Stimulated activated CD4-positive, alpha-beta T cell treated with anti-CD3 and anti-CD28 coated beads, Interleukin-2, amount 100 ng/mL, for 48 hours (primary cell): ENCODE measurements at places on chromosomes 6 and 20.
A peak's percentile ranks its signal among the peaks of the same experiment; 100 is the strongest.

DNA sequence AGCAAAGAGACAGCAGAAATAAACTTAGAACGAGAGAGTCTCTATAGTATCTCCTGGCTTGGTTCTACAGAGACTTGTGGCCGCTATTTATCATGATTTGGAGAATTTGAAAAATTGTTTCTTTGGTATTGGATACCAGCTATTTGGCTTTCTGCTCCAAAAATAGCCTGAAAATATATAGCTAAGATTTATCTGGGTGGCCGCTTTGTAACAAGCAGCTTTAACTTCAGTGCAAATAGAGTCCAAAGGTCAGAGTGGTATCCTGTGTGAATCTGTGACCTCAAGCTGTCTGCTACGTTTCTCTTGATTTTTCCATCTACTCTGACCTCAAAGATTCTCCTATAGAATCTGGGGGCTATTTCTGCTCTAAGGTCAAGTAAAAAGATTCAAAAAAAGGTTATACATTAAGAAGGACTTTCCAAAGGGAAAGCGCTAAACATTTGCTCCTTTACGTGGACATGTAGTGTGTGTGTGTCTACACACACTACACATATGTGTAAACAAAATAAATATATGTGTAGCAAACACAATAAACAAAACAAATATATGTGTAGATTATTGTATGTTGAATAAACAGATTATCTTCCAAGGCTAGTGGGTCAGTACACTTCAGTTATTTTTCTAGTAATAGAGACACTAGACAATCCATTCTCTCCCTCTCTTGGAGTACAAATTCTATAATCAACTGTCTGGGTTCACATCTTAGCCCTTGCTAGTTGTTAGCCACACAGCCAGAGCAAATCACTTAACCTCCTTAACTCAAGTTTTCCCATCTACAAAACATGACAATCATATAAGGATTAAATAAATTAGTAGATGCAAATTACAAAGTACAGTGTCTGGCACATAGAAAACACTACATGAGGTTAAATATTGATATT lies 40.8 kb downstream of the CHD6 start:
- no peak for DNase-seq

DNA sequence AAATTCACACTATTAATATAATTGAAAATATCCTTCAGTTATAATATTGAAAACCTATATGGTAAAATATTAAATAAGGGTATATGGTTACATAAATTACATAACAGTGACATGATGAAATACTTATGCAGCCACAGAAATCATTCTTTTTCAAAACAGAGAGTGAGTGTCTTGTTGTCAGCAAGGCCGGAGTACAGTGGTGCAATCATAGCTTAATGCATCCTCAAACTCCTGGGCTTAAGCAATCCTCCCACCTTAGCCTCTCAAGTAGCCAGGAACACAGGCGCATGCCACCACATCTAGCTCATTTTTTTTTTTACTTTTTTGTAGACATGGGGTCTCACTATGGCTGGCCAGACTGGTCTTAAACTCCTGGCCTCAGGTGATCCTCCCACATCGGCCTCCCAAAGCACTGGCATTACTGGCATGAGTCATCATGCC lies 40.4 kb downstream of the FAM8A1 start:
- no peak for DNase-seq

- DNase-seq, result no peak
These were observed 6.2 kb downstream of the ZNF337 start for GRCh38 chr20:25690427-25690826.

DNA sequence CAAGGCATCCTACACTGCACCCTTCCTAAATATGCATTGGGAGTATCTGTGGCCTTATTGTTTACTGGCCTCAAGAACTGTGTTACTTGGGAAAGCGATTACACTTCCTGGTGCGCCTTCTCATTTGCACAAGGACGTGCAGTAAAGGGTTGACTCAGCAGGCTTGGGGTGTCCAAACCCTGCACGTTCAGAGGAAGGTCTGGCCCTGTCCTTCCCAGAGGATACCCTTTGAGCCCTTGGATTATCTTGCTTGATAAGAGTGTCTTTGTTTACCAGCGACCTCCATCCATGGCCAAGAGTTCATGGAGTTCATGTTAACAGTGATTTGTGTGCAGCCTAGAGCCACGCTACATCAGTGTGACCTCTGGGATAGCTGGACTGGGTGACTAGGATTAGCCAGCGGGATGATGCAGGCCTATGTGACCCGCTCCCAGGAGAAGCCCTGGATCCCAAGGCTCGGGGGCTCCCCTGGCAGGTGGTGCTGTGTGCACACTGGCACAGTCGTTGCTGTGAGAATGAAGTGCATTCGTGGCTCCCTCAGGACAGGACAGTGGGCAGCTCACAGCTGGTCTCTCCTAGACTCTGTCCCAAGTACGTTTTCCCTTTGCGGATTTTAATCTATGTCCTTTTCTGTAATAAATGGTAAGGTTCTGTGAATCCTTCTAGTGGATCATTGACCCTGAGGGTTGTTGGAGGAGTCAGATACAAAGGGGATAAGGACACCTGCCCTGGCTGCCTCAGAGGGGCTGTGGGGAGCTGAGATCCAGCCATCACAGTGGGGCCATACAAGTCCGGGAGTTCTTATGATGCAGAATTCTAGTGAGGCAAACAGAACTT lies 73.5 kb downstream of the TTLL2 start:
- DNase-seq, result no peak

- DNase-seq, result peak; percentile 48
These were observed 398.8 kb downstream of the ESR1 start for GRCh38 chr6:152206072-152206818.

- no peak for DNase-seq
These were observed 126.9 kb downstream of the SYCP2 start for GRCh38 chr20:59806578-59806975.

- DNase-seq, result no peak
These were observed 34.2 kb upstream of the B4GALT5 start for GRCh38 chr20:49747707-49748524.

- no peak for DNase-seq
These were observed 54.3 kb downstream of the SLC22A23 start for GRCh38 chr6:3402310-3403237.

DNA sequence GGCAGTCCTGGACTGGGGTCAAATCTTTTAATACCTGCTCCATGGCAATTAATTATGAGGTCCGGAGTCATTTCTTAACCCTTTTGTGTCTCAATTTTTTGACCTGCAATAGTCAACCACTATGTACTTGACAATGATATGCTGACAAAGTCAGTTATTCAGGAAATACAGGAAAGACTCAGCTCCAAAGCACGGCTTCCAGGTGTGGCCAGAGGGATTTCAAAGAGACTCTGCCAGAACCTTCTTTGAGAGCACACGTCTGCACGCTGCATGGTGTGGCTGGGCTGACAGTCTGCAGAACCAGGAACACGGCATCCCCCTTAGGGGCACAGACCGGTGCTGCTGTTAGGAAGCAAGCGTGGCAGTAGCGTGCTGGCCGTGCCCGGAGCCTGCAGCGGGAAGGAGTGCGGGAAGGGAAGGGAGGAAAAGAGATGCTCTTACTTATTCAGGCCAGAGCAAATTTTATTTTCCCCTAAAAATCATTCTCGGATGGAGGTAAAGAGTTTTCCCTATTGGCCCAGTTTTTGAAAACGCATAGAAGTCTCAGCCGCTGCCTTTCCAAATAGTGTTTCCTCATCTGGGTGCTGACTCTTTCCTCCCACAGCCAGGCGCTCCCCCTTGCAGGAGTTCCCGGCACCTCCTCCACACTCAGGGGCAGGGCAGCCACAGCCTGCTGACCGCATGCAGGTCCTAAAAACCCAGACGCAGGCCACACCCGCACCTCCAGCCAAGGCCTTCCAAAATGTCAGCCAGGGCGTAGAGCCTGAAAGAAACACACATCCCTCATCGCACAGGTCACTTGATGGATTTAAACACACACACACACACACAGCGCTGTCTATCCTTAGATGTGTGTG lies 187.4 kb upstream of the SNX9 start:
- no peak for DNase-seq

DNA sequence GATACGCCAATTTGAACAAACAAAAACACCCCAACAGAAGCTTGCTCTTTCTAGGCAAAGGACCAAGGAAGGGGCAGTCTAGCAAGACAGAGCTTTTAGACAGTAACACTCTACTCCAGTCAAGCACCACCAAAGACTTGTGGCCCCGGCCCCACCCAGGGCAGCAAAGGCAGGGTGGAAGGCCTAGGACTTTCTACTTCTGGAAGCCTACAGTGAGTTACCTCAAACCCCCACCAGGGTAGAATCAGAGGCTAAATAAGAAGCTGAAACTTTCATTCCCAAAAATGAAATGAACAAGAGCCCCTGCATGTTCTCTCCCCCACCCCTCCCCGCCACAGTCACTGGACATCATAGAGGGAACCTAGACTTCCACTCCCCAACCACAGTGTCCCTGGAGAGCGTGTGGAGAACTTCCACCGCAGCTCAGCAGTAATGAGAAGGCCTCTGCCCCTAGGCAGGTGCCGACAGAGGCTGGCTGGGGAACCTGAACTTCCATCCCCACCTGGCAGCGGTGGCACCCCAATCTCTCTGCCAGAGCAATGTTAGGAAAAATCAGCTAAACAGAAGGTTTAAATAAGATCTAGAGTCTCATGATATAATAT lies 40.0 kb downstream of the KATNA1 start:
- no peak for DNase-seq

DNA sequence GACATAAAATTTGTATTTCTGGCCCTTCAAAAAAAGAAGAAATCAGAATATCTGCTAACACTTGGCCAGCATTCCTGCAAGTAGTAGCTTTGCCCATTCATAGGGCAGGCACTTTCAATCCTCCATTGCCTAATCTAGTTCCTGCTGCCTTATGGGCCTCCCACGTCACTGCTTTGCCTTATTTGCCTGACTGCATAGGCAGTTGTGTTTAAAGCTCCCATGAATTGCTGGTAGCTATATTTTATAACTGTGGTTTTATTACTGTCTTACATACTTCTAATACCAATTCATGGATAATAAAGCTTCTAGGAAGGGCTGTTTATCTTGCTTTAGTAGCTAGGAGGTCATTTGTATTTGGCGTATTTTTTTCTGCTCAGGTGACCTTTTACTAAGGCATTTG lies 7.7 kb upstream of the SLC35A1 start:
- DNase-seq, result no peak

- no peak for DNase-seq
These were observed 28.1 kb upstream of the AKAP7 start for GRCh38 chr6:131107151-131107550.

GRCh38 chr20:48984575-48985219 lies 61.4 kb upstream of the CSE1L start:
- DNase-seq, result no peak

DNA sequence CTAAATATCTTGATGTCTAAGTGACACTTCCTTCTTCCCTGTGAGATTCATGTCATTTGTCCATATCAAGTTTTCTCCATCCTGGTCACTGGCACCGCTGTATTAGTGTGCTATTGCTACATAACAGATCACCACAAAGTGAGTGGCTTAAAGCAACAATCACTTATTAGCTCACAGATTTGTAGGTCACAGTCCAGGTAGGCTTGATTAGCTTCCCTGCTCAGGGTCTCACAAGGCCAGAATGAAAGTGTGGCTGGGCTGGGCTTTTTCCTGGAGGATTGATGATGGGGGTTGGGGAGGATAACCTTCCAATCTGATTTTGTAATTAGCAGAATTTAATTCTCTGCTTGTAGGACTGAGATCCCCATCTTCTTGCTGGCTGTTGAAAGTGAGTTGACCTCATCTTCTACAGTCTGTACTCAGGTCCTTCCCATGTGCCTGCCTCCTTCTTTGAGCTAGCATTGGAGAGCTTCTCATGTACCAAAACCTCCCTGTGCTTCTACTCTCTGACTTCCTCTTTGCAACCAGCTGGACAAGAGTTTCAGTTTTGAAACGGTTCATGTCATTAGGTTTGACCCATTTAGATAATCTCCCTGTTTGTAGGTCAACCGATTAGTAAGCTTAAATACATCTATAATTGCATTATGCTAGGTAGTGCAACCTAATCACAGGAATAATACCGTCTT lies 152.4 kb upstream of the MAN1A1 start:
- no peak for DNase-seq

GRCh38 chr6:157944983-157945931 lies 36.4 kb upstream of the SYNJ2 start:
- DNase-seq, result peak; percentile 43

GRCh38 chr6:14149053-14149738 lies 31.6 kb downstream of the CD83 start:
- DNase-seq, result no peak

GRCh38 chr6:20211037-20211940 lies 980 bp downstream of the MBOAT1 start:
- DNase-seq, result no peak

DNA sequence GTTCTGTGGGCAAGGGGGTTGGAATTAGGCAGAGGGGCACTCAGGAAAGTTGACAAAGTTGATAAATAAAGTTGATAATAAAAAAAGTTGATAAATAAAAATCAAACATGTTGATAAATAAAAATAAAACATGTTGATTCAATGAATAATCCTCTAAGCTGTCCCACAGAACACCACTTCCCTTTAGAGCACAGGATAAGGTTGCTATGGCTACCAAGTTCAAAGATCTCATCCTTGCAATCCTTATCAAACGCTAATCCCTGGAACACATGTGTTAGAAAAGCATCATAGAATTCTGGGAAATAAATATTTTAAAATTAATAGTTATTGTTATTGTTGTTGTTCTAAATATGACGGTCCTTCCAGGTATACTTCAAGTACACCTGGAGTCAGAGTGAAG lies 33.9 kb downstream of the MBOAT1 start:
- DNase-seq, result no peak

DNA sequence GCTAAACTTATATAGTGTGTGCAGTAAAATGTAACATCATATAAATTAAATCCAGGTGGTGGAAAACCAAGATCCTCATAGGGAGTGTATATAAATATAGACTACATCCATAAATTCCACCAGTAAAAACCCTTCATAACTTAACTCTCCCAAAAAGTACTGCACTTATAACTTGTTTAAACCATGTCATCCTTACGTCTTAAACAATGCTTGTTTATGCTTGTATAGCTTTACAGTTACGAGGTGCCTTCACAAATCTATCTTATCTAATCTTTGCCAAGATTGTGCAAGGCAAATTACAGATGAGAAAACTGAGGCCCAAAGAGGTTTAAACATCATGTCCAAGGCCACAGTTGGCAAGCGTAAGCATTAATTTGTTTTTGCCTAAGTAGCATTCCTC lies 71.3 kb downstream of the BCAS1 start:
- DNase-seq, result no peak

DNA sequence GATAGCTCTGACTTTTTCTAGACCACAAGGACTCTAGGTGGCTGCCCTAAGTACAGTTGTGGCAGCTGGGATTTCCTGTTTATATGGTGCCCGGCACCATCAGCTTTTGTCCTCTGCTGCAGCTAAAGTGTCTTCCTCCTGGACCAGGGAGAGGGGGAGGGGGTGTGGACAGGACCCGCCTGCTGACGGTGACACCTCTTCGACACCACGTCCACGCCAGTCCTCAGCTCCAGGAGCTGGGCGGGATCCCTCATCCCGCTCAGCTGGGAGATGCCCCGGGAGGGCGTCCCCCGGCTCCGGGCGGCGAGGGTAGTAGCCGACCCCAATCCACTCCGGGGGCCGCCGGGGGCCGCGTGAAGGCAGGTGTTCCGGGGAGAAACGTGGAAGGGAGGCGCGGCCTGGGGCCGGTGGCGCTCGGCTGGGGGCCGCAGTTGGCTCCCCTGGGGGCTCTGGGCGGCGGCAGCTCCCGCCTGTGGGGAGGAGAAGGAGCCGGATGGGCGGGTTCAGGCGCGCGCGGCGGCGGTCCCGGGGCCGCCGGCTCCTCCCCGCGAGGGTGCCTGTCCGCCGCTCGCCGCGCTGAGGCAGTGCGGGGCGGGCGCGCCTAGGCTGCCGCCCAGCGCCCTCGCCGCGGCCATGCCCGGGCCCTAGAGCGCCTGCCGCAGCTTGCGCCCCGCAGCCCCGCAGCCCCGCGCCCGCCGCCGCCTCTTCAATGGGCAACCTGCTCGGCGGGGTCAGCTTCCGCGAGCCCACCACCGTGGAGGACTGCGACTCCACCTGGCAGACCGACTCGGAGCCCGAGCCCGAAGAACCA lies at the start of gene OGFRL1:
TSS of gene OGFRL1 (plus strand) at position 584 of the 811 bp plus-strand sequence. CDS start at position 710, 126 bp downstream.
- DNase-seq, result peak; percentile 56
